ENCODE measurements at places on chromosomes 2 and 18.

DNA sequence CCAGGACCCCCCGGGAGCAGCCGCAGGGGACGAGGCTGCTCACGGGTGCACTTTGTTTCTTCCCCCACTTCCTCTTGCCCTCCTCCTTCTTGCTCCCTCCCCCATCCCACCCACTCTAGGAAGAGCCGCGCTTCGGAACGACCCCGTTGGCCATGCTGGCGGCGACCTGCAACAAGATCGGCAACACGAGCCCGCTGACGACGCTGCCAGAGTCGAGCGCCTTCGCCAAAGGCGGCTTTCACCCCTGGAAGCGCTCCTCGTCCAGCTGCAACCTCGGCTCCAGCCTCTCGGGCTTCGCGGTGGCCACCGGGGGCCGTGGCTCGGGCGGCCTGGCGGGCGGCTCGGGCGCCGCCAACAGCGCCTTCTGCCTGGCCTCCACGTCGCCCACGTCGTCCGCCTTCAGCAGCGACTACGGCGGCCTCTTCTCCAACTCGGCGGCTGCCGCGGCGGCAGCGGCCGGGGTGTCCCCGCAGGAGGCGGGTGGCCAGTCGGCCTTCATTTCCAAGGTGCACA lies 1.3 kb downstream of the SP9 start:
- no peak for DNase-seq

DNA sequence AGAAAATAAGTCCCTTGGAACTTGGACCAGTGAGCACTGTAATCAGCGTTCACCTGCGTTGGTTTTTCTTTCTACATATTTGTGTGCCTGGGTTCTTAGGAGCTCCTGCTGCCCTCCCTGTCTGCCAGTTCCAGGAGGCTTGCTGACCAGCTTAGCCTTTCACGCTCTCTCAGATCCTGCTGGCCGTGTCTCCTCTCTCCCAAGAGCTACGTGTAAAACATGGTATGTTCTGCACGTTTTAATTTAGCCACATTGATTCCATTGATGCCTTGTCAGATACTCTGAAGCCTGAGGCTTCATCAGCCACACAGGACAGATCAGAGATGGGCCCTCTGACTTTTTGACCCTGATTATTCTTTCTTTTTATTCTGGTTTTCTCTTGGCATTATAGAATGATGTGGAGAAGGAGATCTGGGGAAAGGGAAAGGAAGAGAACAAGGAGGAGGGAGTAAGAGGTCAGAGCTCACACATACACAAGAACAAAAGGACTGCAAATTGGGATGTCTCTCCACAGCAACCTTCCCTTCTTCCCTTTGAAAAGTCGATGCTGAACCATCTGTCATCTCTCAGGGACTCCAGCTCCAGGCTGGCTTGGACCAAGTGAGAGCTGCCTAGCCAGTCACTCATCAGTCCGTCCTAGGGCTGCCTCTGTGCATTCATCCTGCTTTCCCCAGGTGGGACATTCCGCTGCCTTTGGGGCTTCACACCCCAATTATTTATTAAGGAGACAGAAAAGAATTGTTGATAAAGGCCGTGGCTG lies 152.8 kb downstream of the PIK3C3 start:
- no peak for DNase-seq

DNA sequence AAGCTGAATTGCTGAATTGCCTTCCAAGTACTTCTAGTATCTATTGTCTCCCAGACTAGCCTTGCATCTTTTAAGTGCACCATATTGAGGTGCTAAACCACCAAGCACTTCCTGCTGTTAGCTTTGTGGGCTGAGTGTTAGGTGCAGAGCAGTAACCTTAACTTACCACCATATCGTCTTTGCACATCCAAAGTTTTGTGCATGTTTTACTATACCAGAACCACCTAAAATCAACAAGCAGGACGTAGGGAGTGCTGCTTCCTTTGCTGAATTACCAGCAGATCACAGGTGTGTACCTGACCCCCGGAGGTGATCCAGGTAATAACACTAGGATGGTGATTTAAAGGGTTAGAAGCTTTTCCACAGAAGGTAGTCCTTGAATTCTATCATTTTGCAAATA lies 359.9 kb upstream of the HNRNPA3 start:
- DNase-seq: no peak

GRCh38 chr18:62665188-62665587 lies 50.2 kb upstream of the PHLPP1 start:
- no peak for DNase-seq

DNA sequence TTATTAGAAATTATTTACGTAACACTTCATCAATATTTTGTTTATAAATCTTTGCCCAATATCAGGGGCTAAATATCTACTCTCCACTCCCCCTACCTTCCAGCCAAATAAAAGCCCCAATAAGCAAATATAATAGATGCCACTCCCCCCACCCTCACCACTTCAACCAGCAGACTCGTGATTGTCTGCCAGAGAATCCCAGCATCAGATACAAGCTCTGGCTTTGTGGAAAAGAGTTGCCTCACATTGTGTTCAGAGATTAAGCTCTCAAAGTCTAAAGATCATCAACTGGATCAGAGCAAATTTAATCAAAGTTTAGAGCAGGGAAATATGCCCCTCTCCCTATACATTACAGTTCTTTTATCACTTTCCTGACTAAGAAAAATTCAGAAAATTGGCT lies 39.5 kb downstream of the AOX1 start:
- no peak for DNase-seq

DNA sequence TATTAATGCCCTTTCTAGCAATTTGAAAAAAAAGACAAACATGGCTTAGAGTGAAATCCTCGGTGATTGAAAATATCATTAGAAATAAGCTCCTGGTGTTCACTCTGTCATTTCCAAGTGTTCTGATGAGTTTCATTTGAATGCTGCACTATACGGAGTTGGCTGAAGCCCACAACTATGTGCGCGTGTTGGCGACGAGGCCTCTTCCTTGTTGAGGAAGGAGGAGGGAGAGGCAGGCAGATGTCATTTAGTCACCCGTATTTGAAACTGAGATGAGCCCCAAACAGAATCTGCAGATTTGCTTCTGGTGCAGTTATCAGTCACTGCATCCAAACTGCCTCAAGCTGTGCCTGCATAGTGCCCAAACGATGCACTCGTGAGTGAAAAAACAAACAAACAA lies 23.5 kb upstream of the SKOR2 start:
- DNase-seq: no peak

DNA sequence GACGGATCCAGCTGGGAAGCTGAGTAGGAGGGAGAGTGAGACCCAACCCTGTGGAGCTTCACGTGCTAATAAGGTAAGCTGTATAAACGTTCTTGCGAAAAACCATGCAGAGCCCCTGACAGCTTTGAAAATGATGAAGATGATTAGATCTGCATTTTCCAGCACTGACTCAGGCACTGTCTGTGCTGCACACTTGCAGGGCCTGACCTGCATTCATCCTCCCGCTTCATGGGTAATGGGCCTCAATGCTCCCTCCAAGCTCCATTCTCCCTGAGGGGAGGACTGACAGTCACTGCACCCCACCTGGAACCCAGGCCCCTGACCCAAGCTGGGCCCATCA lies 205.4 kb downstream of the TMEM163 start:
- DNase-seq: no peak

DNA sequence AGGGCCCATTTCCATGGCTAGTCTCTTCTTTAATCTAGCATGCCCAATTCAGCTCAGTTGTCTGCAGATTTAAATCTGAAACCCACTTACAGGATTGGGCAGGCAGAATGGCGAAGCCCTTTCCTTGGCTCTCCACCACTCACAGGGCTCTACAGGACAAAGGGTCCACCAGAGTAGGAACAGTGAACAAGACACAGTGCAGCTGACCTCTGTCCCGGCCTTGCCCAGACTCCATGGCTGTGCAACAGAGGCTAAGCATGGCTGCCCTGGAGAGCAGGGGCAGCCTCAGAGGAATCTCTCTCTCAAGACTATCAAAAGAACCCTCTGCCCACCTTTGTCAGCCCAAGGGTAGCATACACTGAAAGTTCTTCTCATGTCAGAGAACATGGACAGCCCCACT lies 9.7 kb upstream of the ATP6V1B1 start:
- no peak for DNase-seq

DNA sequence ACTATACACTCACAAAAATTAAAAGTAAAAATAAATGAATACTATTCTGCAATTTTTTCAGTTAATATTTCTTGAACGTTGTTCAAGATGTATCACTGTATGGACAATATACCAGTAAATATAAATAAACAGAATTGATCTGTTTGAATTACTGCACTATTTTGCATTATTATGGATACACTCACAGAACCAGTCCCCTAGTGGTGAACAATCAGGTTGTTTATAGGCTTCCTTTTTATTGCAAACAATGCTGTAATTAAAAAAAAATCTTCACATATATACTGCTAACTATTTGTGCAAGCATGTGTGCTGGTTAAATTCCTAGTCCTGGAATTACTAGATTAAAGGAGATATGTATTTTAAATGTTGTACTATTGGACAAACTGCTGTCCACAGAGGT lies 306.0 kb downstream of the FBXO15 start:
- no peak for DNase-seq

GRCh38 chr2:11810237-11810977 lies 64.0 kb downstream of the LPIN1 start:
- no peak for DNase-seq

GRCh38 chr2:219434718-219435525 lies at the start of gene SPEG:
Gene SPEG (plus strand): TSS chr2:219434843. CDS start chr2:219434978, 135 bp downstream.
- no peak for DNase-seq

GRCh38 chr2:236109061-236109460 lies 59.1 kb downstream of the GBX2 start:
- DNase-seq: no peak

DNA sequence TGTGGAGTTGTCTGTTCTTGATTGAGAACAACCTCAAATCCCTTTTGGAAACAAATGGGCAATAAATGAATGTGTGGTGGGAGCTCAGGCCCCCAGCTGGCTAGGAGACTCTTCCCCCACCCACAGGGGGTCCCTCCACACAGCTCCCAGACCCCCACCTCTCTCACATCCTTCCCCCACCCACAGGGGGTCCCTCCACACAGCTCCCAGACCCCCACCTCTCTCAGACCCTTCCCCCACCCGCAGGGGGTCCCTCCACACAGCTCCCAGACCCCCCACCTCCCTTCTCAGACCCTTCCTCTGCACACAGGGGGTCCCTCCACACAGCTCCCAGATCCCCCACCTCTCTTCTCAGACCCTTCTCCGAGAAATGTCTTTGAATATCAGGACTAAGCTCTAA lies 79.0 kb upstream of the CTDP1 start:
- DNase-seq: no peak

DNA sequence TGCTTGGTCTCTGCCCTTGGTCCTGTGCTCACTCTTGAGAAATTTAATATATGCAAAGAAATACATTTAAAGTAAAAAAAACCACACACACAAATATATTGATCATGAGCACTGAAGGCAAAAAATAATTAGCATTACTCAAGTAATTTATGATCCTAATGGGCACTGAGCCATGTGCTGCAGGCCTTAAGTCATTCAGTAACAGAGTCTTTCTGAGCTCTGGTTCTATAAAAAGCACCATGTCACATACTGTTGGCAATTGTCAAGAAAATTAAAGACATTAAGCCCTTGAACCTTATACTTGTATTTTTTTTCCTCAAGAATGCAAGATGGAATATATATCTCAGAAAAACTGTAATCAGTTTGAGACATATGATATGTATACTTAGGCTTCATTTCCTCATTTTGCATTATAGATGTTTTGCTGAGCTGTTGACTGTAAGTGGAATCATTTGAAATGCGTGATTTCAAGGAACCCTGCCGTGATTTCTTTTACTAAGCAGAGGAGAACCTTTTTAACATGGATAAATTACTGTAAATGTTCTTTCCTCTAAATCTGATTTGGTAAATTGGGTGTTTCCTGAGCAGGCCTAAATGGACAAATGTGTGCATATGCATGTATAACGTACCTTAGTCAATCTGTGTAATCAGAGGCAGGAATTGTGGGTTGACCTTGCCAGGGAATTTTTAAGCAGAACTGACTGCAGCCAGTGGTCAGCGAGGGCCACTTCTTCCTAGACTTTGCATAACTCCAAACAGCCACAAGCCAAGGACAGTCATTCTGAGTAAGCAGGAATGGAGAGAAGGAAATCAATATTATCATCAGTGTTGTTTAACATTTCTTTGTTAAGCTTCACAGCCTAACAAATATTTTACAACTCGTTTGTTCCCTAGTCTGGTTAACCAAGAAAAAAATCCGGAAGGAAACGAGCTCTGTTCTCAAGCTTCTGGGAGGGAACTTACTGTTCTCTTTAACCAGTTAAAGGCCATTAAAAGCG lies 191.5 kb upstream of the ATP5MC3 start:
- DNase-seq: peak; percentile 48

- DNase-seq: no peak
These were observed 96.7 kb downstream of the CRIM1 start for GRCh38 chr2:36452260-36452659.

DNA sequence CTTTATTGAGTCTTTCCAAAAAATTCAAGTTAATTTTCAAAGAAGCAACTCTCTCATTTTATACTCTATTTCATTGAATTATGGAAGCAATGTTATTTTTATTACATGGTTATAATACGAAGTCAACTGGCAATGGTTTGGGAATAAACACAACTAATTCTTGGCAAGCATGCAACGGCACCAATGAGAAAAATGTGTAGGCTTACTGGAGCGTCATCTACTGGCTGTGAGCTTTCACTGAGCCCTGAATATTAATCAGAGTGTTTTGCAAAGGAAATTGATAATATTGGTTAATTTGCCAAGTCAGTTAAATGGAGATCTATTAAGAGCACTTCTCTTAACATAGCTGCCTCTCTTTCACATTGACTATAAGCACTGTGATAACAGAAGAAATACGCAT lies 163.9 kb downstream of the IKZF2 start:
- no peak for DNase-seq

DNA sequence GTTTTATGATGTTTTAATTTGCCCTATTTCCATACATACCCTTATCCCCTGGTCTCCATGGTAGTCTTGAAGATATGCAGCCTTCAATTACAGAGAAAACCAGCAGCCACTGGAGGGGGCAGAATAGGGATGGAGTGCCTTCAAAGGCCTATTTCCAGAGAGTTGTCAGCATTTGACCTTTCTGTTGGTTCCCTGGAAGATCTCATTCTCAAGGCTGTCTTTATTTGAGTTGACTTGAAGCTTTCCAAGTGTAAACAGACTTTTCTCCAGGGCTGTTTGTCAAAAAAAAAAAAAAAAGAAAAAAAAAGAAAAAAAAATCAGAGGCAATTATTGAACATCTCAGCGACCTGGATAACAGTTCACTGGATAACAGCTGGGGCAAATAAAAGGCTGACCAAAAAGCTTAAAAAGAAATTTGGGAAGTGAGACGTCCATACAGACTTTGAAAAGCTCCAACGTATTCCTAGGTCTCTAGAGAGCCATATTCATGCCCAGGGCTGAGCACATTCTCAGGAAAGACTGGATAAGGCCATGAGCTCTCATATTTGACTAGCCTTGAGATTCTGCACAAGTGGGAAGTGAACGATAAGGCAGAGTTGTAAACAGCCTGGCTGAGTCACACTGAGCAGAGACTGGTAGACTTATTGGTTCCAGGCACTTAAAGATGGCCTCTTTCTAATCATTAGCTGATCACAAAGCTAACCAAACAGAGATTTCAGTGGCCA lies 126.6 kb downstream of the VAPA start:
- no peak for DNase-seq

DNA sequence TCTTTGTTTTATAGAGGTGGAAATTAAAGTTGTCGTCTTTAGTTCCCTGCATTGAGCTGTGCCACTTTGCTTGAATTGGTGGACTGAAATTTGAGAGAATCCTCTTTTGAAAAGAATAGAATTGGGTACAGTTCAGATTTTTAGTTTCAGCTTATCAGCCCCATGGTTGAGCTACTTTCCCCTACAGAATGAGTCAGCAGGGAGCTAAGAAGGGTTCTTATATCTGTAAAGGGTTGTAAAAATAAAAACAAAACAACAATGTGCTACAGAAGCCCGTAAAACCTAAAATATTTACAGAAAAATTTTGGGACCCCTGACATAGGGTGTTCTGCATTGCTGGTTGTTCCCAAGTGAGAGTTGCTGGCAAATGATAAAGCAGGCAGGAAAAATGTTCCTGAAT lies 12.6 kb downstream of the SLC20A1 start:
- DNase-seq: no peak
